ENCODE measurements at places on chromosomes 2 and 18.

GRCh38 chr2:215137741-215138340 is 585 bp downstream of the ABCA12 start:
- peak; percentile 28 for DNase-seq

GRCh38 chr18:40163254-40163653 is 1791.8 kb upstream of the PIK3C3 start:
- no peak for DNase-seq

DNA sequence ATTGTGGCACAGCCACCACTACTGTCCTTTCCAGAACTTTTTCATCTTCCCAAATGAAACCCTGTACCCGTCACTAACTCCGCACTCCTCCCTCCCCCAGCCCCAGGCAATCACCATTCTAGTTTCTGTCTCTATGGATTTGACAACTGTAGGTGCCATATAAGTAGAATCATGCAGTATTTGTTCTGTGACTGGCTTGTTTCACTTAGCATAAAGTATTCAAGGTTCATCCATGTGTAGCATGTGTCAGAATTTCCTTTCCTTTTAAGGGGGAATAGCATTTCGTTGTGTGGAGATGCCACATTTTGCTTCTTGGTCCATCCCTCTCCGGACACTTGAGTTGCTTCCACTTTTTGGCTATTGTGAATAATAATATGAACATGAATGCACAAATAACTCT is 842 bp upstream of the CKAP2L start:
- DNase-seq, result no peak

DNA sequence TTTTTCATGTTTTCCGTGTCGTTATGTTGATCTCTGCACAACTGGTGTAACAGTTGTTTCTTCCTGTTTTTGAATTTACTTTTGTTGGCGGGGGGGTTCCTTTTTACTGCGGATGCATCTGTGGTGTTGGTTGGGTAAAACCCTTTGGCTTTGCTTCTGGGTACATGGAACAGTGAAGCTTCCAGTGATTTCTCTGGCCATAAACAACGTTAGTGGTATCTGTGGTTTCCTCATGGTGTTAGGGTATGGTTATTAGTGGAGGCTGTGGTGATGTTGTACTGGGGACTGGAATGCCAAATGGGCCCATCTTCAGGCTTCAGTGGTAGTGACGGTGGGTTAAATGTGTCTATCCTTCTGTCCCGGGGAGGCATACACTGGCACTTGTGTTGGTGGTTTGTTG is 285.4 kb upstream of the ZNF804A start:
- no peak for DNase-seq

GRCh38 chr2:7429733-7430132 is 512.5 kb downstream of the RNF144A start:
- no peak for DNase-seq

DNA sequence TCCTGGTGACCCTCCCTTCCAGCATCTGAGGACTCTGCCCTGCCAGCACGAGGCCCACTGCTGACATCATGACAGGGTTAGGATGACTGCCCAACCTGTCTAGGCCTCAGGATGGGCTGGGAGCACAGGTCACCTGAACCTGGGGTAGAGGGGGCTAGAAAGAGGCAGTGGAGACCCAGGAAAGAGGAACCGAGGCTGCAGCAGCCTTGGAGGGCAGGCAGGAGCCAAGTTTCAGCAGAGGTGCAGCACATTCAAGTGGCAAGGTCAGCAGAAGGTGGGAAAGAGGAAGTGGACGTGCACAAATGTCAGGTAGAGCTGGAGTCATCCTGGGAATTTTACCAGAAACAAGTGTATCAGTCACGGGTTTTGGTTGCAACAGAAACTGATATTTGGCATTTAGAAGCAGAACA is 13.6 kb upstream of the RAB10 start:
- no peak for DNase-seq

DNA sequence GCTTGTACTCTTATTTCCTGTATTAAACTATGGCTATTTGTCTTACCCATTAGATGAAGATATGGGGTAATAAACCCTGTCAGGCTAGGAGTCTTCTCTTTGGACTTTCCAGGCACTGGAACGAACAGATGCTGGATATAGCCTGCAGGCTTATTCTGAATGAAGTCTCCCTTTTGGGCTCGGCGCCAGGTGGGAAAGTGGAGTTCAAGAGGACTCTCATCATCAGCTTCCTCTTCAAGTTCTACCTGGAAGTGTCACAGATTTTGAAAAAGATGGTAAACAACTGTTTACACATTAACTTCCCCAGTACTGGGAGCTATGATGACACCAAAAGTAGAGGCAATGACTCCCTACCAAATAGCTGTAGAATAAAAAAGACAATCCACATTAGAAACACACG is 27.9 kb downstream of the AOX1 start:
- no peak for DNase-seq

GRCh38 chr2:102074152-102074783 is 68.3 kb upstream of the IL1R1 start:
- no peak for DNase-seq

GRCh38 chr18:74459889-74460288 is 2.8 kb upstream of the DIPK1C start:
- DNase-seq, result peak; percentile 62

GRCh38 chr2:68135448-68136320 is 22.0 kb upstream of the PNO1 start:
- no peak for DNase-seq

- DNase-seq, result no peak
Observed at GRCh38 chr2:107545851-107546250, 280.8 kb upstream of the RGPD4 start.

- DNase-seq, result no peak
Observed at GRCh38 chr2:110877031-110877827, 144.9 kb downstream of the ACOXL start.

GRCh38 chr2:104851291-104852089 is 2.4 kb upstream of the POU3F3 start:
- peak; percentile 72 for DNase-seq

DNA sequence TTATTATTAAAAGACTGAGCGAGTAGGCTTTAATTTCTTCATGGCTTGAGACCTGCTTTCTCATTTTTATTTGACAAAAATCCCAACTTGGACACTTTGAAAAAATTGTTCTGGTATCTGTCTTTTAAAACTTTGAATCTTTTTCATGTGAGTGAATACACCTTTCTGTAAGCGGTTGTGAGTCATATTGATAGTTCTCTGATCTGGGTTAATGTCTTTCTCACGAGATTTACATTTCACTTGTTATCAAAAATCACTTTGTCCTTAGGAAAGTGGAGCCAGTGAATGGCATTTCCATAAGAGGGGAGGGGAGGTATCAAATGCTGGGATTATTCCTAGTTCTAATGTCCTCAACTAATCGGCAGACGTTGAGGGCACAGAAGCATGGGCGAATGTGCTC is 36.3 kb downstream of the ATP9B start:
- DNase-seq, result no peak

- DNase-seq, result no peak
Observed at GRCh38 chr2:96323849-96324248, 1.3 kb upstream of the ITPRIPL1 start.

GRCh38 chr2:73930386-73930785 is 3.7 kb downstream of the DGUOK start:
- DNase-seq, result no peak

- no peak for DNase-seq
Observed at GRCh38 chr18:78123926-78124797, 855.5 kb upstream of the SALL3 start.

GRCh38 chr18:6650127-6650507 is 79.4 kb upstream of the ARHGAP28 start:
- DNase-seq, result no peak

DNA sequence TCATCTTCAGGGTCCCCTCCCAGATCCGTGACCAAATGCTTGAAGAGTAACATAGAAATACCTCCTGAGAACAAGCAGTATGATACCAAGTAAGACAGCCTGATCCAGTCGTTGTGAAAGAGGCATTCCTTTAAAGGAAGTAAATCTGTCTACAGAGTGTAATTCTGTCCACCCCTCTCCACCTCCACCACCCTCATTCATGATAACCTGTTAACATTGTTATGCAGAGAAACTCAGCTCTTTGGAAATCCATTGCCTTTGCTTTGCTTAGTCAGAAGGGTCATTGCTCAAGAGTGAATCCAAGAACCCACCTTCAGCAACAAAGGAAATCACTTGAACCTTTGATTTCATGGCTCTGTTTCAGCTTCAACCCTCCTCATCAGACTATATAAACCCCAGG is 155.6 kb downstream of the CYP26B1 start:
- no peak for DNase-seq

- DNase-seq, result no peak
Observed at GRCh38 chr2:180405520-180405919, 398.4 kb upstream of the CWC22 start.

DNA sequence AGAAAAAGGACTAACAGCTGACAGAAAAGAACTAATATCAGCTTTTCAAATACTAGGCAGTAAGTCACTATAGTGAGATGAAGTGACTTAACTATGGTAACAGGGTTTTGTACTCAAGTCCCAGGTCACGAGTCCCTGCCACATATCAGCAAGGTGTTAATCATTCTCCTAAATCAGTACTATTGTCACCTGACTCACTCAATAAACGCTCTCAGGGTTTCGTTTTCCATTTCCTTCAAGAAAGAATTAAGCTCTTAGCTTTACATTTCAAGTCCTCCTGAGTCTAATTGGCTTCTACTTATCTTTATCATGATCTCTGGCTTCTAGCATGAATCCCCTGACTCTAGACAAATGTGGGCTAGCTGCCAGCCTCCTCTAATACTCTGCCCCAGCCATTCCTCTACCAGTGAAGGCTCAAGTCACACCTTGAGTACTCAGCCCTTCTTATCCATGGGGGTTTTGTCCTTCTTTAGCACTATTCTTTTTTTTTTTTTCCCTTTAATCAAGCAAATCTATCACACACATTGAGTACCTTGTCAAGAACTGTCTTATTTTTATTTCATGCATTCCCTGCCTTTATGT is 20.0 kb downstream of the BUB1 start:
- DNase-seq, result no peak

GRCh38 chr2:104595576-104595975 is 258.3 kb upstream of the POU3F3 start:
- DNase-seq, result no peak

DNA sequence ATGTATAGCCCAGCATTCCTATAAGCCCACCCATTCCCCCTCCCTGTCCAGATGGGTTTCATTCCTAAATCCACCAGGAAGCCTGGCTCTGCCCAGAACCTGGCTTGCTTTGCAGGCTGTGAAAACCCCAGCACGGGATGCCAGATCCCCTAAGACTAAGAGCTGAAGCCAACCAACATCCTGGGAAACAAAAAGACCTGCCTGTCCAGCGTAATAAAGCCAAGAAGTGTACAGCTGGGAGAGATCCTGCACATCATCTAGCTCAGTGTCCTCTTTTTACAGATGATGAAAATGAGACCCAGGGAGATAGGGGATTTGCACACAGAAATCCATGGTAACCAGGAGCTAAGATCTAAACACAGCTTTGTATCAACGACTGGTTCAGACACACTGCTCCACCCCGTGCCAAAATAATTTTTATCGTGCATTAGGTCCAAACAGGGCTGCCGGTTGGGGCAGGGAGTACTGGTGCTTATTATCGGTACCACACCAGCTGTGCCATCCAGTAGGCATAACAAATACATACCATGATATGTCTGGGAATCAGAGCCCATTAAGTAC is 2.9 kb downstream of the RND3 start:
- DNase-seq, result peak; percentile 71

DNA sequence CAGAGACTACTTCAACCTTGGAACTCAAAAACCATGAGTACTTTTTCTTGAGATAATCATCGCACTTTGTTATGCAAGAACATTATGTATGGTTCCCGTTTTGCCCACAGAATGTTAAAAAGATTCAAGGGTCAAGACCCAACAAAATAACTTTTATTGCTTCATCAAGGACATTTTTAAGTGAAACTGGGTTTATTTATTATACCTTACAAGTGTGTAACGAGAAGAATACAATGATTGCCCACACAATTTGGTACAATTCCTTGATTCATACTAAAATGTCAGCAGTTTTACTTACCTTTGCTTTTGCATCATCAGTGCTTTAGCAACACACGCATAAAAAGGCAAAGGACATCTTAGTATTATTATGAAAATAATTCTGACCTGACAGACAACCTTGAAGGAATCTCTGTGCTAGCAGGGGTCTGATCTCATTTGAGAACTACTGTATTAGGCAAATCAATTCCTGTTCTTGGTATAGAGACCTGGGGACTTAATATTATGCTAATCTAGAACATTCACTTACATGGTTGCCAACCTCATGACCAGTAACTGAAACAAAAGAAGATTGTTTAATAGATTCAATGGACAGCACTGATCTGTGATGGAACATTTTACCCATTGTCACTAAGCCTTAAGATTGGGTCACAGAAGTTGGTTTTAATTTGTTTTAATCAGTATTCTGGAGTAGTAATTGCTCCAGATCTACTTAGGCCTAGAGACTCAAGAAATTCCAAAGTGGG is 16.2 kb downstream of the CCDC88A start:
- DNase-seq, result no peak

DNA sequence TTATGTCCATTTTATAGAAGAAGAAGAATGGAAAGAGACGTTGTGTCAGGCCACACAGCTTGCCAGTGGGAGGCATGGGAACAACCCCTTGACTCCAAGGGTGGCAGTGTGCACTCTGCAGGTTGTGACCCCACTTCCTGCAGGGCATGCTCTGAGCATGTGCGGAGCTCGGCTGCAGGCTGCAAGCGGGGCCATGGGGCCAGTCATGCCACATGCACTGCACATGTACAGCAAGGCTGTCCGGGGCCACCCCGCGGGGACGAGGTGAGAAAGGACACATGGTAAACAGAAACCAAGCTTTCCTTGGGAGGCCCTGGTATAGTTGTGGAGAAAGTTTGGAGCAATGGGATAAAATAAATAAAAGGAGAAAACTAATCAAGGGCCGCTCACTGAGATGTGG is 47.4 kb upstream of the DNMT3A start:
- no peak for DNase-seq

- no peak for DNase-seq
Observed at GRCh38 chr18:60643009-60643408, 270.4 kb upstream of the MC4R start.

GRCh38 chr2:88545118-88545517 is 82.1 kb downstream of the EIF2AK3 start:
- no peak for DNase-seq

DNA sequence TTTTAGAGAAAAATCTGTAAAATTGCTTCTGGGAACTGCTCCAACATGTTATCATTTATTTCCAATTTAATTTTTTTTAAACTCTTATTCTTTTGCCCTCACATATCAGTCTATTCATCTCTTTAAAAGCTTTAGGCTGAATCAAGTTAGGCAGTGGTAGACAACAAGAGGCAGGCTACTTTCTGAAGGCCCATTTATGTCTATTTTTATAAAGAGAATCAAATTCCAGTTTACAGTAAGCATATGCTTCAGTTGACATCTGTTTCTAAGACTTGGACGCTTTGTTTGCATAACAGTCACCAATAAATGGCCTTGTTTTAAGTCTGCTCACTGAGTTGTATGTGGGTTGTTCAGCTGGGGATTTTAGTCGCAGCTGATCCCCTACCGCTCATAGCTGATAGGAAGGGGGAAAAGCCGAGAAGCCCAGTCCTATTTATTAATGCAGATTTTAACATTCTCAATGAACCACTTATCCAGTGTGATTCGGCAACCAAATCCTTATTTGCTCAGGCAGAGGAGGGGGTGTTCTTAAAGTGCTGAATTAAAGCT is 260.4 kb upstream of the SIX3 start:
- peak; percentile 79 for DNase-seq

Data from eye (tissue), 1 donor.